Mucosa of descending colon (tissue), 3 donors: ENCODE measurements at places on chromosomes 16 and 17.
A peak's percentile ranks its signal among the peaks of the same experiment; 100 is the strongest.

DNA sequence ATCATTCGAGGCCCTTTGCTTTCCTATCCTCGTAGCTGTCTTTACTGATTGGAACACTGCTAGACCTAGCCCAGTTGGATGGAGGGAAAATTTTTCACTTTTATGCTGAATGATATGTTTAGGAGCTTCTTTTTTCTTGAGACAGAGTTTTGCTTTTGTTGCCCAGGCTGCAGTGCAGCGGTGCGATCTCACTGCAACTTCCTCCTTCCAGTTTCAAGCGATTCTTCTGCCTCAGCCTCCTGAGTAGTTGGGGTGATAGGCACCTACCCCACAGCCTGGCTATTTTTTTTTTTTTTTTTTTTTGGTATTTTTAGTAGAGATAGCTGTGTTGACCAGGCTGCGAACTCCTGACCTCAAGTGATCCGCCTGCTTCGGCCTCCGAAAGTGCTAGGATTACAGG is 17.3 kb upstream of the PSMC5 start:
- no peak for DNase-seq

DNA sequence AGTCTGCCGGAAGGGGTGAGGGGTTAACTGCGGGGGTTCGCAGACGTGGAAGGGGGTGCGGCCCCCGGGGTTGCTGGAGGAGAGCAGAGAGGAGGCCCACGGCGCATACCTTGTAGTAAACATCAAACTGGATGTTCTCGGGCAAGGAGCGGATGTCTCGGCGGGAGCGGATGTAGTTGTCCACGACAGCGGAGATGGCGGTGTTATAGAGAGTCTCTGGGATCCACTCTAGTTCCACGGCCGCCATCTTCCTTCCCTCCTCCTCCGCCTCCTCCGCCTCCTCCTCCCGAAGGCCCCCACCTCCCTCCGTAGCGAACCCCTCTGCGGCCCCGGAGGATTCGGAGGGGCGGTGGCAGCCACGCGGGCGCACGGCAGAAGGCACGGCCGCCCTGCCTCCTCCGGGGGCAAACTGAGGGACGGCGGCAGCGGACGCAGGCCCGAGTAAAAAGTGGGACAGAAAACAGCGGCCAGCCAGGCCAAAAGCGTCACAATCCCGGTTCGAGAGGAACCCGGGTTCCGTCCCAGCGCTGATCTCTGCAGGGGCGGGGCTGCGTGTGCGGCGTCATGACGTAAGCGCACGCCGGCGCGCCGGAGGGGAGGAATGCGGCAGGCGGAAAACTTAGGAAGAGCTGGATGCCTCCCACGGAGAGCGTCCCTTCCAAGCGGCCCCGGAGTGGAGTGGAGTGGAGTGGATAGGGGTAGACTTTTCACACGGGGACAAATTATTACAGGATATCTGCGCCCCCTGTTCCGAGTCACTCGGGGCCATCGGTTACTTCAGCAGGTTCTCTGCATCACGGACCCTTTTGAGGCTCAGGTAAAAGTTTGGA is at the start of gene APPBP2:
APPBP2 (minus strand) TSS at position 558 of the 830 bp plus-strand sequence; CDS start at position 247, 311 bp downstream.
- peak; percentile 91 for DNase-seq

DNA sequence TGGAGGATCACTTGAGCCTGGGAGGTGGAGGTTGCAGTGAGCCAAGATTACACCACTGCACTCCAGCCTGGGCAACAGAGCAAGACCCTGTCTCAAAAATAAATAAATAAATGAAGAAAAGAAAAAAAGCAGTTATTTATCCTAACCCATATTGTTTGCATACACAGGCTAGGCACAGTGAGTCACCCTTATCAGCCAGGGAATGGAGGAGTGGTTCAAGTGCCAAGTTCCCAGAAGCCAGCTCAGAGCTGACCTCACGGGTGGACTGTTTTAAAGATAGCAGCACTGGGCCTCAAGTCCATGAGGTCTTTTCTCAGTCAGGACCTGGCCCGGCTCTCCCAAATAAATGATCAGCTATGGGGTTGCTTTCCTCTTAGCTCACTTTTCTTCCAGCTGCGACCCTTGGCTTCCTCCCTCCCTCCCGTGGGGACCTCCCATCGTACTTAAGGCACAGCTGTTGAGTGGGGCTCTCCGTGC is 22.6 kb upstream of the MGAT5B start:
- DNase-seq, result no peak

DNA sequence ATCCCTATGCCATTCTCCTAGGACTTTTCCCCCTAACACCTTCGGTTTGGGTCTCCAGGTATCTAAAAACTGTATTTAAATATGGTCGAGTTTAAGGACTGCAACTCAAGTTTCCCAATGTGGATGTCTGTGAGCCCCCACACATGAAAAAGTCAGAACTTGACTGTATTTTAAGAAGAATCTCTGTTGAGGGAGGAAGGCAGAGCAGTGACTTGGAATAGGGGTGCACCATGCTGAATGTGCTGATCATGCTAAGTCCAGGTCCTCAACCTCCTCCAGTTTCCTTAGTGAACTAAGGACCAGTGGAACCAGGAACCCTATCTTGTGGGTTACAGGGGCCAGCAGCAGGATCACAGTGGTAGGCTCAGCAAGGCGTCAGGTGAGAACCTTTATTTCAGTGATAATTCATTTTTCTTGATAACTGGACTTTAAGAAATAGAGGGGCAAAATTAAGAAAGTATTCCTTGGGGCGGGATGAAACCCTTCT is 19.5 kb downstream of the GRB7 start:
- no peak for DNase-seq

- no peak for DNase-seq
Observed at GRCh38 chr17:34639706-34640425, 60.5 kb downstream of the TMEM132E start.

GRCh38 chr17:57408071-57408811 is 151.9 kb downstream of the MSI2 start:
- peak; percentile 57 for DNase-seq

- DNase-seq, result peak; percentile 38
Observed at GRCh38 chr16:53775821-53776431, 72.0 kb downstream of the FTO start.

DNA sequence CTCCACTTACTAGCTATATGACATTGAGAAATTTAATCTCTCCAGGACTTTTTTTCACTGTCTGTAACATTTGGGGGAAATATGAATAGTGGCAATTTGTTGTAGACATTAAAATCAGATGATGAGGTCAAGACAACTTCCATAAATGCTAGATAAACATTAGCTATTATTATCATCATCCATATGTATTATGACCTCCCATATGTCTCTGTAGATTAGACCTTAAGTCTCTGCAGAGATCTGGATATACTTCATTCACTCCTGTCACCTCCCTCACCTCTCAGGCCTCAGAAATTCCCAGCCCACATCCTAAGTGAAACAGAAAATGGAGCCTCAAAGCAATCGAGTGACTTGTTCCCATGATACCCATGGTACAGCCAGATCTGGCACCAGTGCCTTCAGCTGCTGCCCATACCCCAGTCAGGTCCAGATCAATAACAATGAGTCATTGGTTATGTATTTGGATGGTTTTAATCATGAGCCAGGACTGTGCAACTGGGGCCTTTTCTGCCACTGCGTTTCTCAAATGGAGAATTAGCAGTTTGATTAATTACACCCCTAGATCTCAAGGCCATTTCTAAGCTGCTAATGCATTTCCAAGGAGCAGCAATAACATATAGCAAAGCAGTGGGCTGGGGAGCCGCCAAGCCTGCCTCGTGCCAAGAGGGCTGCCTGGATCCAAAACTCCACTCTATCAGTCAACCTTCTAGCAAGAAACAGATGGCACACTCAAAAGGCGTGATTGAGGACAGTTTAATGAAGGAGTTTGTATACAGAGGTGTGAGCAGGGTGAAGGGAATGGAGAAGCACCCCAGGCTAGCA is 2.6 kb upstream of the FDXR start:
- no peak for DNase-seq

DNA sequence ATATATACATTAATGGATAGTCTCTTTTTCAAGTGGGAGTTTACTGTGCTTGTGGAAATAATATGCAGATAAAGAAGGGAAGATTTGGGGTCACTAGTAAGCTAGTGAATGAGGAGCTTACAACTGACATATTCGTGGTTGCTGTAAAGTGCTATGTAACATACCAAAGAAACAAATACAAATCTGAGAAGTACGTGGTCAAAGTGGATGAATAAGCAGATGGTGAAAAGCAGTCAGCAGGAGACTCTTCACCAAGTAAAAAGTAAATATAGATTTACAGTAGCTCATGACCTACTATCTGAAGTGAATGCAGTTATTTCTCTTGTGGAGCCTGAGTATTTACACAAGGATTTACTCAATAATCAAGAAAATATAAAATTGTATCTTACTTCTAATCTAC is 136.6 kb upstream of the ELAC2 start:
- no peak for DNase-seq

GRCh38 chr17:72477491-72477890 is 356.7 kb downstream of the SOX9 start:
- DNase-seq, result peak; percentile 81

DNA sequence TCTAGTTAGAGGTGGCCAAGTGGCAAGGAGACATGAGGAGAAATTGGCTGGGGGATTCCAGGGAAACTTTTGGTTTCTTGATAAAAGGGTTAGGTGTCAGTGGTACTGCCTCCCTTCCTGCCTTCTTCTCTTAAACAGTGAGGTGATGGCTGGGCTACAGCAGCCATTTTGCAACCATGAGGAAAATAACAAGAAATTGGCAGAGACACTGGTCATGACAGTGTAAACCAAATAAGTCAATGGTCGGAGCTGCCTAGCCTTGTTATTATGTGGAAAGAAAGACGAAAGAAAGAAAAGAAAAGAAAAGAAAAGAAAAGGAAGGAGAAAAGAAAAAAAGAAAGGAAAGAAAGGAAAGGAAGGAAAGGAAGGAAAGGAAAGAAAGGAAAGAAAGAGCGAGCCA is 63.9 kb downstream of the CPPED1 start:
- no peak for DNase-seq

- peak; percentile 25 for DNase-seq
Observed at GRCh38 chr16:15141586-15141985, 47.5 kb upstream of the RRN3 start.

- no peak for DNase-seq
Observed at GRCh38 chr16:53545433-53545832, 42.4 kb upstream of the AKTIP start.

GRCh38 chr16:83942815-83943515 is 10.1 kb upstream of the OSGIN1 start:
- DNase-seq, result no peak

DNA sequence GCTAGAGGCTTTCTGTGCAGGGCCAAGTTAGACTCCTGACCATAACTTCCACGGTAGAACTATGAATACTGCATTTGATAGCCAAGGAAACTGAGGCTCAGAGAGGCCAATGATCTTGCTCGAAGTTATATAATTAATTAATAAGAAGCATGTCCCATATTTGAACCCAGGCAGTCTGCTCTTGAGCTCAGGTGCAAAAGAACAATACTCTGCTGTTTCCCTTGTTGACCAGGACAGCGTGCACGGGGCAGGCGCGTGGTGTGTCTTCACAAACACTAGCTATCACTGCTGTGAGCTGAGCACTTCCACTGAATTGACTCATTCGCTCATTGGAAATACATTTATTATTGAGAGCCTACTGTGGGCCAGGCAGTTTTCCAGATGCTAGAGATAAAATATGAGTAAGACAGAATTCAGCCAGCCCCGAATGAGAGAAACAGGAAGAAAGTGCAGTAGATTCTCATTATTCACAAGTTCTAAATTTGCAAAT is 1.6 kb downstream of the CHD9 start:
- DNase-seq, result no peak

DNA sequence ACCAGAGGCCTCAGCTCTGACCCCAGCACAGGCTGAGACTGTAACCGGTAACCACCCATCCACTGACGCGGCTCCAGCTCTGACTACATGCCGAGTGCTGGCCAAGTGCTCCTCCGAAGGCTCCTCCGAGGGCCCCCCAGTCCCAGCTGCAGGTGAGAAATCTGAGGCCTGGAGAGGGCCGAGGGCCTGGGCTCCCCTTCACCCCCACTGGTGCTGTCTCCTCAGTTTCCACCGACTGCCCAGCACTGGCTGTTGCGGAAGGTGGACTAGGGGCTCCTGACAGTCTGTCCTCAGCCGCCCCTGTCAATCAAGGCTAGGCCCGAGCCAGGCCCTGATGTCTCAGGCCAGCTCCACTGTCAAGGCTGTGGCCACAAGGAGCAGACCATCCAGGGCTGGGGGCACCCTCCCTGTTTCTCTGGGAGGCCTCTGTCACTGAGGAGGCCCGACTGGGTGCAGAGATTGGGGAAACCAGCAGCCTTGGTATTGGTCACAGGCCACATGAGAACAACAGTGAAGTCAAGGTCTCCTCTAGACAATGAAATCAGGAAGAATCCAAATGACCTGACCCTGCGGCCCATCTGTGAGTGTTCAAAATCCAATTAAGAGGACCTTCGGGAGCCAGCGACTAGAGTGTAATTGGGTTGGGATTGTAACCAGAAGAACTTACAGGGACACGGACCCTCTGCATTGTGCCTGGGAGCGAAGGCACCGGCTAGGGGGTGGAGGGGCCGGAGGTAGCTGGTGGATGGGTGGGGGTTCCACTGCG is 5.1 kb downstream of the TMEM235 start:
- DNase-seq, result no peak

- DNase-seq, result no peak
Observed at GRCh38 chr17:48754500-48755261, 26.1 kb upstream of the HOXB13 start.

DNA sequence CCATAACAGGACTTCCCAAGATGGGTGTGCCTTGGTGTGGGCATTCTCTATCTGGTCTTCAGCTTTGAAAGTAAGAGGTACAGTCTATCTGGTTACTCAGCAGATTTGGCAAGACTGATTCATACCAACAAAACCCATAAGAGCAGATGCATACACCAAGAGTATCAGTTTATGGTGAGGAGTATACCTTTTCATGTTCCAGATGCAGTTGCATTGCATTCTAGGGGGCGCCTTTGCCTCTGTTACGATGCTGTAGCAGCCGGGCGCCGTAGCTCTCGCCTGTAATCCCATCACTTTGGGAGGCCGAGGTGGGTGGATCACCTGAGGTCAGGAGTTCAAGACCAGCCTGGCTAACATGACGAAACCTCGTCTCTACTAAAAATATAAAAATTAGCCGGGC is 31.1 kb upstream of the CARMIL2 start:
- DNase-seq, result no peak

DNA sequence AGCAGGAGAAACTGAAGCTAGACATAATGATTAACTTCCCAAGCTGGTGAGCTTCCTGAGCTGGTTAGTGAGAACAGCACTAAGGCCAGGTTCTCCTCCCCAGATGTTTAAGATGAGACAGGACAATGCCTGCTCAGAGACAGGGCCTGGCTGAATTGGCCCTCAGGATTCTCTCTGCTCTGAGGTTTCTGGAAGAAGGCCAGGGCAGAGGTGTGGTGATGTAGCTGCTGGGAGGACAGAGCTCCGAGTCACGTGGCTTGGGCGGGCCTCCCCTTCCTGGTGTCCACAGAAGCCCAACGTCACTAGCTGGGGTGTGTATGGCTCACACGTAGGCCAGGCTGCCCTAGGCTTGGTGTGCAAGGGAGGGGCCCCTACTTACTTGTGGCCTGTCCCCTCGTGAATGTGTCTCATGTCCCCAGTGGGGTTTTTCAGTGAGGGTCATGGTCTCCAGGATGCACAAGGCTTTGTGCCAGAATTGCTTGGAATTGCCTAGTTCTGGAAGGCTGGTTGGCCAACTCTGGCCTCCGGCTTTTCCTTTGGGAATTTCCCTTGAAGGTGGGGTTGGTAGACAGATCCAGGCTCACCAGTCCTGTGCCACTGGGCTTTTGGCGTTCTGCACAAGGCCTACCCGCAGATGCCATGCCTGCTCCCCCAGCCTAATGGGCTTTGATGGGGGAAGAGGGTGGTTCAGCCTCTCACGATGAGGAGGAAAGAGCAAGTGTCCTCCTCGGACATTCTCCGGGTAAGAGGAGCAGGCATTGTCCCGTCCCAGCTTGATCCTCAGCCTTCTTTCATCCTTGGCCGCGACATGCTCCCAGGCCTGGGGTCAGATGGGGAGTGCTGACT is 3.4 kb downstream of the NOD2 start:
- DNase-seq, result peak; percentile 95
